ENCODE measurements at places on chromosomes 3 and 15.

DNA sequence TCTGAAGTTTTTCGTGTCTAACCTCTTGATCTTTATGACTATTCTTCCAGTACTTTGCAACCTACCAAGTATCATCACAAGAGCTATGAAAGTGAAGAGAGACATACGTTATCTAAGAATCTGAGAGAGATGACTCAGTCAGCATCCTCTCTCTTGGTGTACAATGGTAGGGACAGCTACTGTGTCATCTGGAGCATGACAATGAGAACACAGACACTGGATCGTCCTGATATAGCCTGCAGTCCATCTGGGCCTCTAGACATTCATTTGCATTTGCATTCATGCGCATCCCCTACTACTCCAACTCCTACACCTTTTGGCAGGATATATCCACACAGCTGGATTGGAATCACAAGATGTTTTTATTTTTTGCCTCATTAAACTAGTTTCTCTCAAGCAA lies 115.2 kb downstream of the PEX5L start:
- DNase-seq: no peak

DNA sequence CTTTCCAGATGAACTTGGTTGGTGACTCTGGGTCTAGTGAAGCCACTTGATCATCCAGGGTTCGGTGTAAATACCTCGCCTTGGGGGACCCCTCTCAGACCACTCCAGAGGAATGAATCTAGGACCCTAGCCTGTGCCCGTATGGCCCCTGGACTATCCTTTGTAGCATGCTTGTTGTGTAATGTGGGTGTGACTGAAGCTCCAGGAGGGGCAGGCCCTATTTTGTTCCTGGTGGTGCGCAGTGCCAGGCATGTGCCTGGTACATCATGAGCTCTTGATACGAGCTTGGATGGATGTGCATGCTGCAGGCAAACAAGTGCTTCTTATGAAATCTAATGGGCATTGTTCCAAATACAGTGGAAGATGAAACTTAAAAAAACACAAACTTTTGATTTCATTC lies 82.8 kb downstream of the EBLN2 start:
- DNase-seq: no peak

DNA sequence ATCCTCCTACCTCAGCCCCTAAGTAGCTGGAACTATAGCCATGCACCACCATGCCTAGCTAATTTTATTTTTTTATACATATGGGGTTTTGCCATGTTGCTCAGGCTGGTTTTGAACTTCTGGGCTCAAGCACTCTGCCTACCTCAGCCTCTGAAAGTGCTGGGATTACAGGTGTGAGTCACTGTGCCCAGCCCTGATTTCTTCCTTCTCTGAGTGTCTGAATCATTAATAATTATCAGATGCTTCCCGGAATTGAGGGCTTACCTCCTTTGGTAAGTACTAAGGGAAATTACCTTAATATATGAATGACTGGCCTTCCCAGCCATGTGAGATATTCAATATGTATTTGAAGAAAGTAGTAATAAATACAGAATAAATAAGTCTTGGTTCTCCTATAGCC lies 7.2 kb downstream of the CLPX start:
- DNase-seq: no peak

GRCh38 chr15:54101664-54102270 lies 123.5 kb downstream of the UNC13C start:
- no peak for DNase-seq

GRCh38 chr3:149442043-149442442 lies 32.5 kb upstream of the TM4SF4 start:
- no peak for DNase-seq

DNA sequence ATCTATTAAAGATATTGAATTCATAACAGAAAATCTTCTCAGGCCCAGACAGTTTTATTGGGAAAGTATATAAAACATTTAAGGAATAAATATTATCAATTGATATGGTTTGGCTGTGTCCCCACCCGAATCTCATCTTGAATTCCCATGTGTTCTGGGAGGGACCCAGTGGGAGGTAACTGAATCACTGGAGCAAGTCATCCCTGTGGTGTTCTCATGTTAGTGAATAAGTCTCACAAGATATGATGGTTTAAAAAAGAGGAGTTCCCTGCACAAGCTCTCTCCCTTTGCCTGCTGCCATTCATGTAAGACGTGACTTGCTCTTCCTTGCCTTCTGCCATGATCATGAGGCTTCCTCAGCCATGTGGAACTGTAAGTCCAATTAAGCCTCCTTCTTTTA lies 160.5 kb downstream of the ANO10 start:
- DNase-seq: no peak

- no peak for DNase-seq
Measured at GRCh38 chr3:136161516-136161915, 34.6 kb downstream of the MSL2 start.

DNA sequence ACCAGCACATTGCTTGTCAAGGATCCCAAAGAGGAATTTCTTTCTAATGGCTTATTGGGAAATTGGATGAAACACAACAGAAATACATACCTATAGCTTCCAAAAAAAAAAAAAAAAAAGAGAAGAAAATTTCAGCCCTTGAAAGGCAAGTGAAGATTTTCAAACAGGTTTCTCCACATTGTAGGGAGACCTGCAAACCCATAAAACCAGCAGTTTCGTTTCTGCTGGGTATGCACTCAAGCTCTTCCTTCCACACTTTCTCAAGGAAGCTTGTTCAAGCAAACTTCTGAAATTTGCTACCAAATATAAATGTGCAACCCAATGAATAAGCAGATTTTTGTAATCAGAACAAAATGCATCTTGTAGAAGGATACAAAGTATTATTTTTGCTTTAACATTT lies 15.9 kb upstream of the SH3BP5 start:
- DNase-seq: no peak

GRCh38 chr3:27669591-27669990 lies 52.5 kb downstream of the EOMES start:
- DNase-seq: no peak

- no peak for DNase-seq
Measured at GRCh38 chr3:135994708-135995337, 29.3 kb downstream of the PPP2R3A start.

- no peak for DNase-seq
Measured at GRCh38 chr3:104715972-104716371, 650.7 kb upstream of the ALCAM start.

GRCh38 chr3:22569570-22569969 lies 633.6 kb upstream of the UBE2E2 start:
- DNase-seq: no peak

DNA sequence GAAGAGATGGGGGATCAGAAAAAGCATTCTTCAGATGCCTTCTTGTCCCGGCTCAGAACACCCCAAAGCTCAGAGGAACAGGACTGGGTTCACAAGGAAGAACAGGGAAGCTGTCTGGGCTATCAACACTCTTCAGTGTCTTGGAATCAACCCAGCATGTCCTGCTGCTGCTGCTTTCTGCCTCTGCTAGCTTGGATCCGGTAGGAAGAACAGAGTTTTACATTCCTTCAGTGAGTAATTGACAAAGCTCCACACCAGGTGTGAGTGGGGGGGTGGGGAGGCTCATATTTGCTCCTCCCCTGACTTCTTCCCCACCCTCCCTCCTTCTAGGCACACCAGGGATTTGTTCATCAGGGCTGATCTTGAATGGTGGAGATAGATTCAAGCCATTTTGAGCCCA lies 13.1 kb upstream of the ETV5 start:
- no peak for DNase-seq

GRCh38 chr3:169846458-169847193 lies 23.1 kb downstream of the LRRC31 start:
- no peak for DNase-seq

DNA sequence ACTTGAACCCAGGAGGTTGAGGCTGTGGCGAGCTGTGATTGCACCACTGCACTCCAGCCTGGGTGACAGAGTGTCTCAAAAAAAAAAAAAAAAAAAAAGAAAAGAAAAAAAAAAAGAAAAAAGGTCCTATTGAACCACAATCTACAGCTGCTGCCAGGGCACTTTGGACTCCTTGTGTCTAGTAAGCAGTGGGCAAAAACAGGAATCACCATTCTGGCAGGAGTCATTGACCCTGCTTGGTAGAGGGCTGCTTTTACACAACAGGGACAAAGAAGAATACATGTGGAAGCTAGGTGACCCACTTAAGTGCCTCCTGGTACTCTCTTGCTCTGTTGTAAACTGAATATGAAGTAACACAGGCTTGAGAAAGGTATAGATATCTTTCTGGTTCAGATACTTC lies 14.6 kb upstream of the PCCB start:
- DNase-seq: no peak

DNA sequence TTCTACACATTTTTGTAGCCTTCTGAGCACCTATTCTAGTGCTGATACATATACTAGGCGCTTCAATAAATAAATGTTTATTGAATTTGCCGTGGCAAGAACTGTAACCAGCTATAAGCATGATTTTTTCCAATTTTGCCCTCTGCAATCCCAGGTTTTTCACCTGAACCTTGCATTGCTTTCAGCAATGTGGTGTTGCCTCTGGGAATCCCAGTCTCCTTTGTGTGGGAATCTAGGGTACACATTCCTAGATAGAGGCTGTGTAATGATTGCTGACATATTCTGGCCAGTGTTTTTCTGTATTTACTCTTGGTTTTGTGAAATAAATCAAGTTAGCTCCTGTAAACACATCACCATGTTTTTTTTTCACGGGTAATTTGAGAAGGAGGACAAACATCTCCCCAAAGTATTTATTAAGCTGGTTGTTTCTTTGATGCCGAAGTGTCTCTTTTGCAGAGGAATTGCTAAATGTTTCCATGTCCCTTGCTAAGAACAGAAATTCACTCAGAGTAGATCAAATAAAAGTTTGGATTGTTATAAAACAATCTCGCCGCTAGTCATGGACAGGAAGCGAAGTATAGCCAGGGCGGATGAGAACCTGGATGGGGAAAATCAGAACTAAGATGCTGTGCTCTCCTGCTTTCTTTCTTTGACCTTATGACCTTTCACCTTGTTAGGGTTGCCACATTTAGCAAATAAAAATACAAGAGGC lies 1.2 kb downstream of the CFAP91 start:
- no peak for DNase-seq

GRCh38 chr15:88331291-88331690 lies 74.8 kb upstream of the NTRK3 start:
- DNase-seq: no peak
